ENCODE measurements at places on chromosomes 1 and 21. TPM values are rescaled to one million over a fixed set of nuclear protein-coding genes. Genes with fewer than 3 reads are reported as not detected.

Gene SLAMF9
- 0.44 TPM for total RNA-seq

Gene CALML6
- total RNA-seq, result 0.10 TPM

Gene PPM1J
- total RNA-seq, result 6.0 TPM

Gene OR2T33
- not detected for total RNA-seq

Gene KCNK1
- 15.4 TPM for total RNA-seq

Gene CDCP2
- total RNA-seq, result not detected

Gene AVPR1B
- total RNA-seq, result not detected

Gene CXADR
- total RNA-seq, result 18.3 TPM

All from foreskin keratinocyte (primary cell).